Activated CD4-positive, alpha-beta T cell treated with anti-CD3 and anti-CD28 coated beads, Interleukin-2, amount 50 U/mL, for 4 hours (primary cell): ENCODE measurements at places on chromosomes 16 and 17.

- DNase-seq, result no peak
These were observed 113.7 kb upstream of the DHX40 start for GRCh38 chr17:59451706-59452105.

- no peak for DNase-seq
These were observed 22.1 kb downstream of the NOS2 start for GRCh38 chr17:27778183-27778582.

DNA sequence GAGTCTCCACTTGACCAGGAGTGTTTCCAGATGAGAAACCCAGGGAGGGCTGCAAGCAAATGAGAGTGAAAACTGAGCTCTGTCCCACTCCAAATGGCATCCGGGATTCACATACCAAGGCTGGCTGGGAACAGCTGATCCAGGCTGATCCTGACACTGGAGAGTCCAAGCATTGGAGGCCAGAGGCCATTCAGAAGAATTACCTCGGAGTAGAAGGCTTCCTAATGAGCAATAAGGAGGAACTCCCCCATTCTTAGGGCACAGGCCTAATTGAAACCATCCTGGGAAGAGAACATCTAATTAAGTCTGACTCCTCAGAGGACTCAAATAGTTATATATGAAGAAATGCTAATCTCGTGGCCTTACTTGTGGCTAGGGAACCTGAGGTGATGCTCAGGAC lies 142.8 kb downstream of the PRKCA start:
- DNase-seq, result no peak

- DNase-seq, result no peak
These were observed 19.4 kb upstream of the NFATC3 start for GRCh38 chr16:68065716-68066305.

DNA sequence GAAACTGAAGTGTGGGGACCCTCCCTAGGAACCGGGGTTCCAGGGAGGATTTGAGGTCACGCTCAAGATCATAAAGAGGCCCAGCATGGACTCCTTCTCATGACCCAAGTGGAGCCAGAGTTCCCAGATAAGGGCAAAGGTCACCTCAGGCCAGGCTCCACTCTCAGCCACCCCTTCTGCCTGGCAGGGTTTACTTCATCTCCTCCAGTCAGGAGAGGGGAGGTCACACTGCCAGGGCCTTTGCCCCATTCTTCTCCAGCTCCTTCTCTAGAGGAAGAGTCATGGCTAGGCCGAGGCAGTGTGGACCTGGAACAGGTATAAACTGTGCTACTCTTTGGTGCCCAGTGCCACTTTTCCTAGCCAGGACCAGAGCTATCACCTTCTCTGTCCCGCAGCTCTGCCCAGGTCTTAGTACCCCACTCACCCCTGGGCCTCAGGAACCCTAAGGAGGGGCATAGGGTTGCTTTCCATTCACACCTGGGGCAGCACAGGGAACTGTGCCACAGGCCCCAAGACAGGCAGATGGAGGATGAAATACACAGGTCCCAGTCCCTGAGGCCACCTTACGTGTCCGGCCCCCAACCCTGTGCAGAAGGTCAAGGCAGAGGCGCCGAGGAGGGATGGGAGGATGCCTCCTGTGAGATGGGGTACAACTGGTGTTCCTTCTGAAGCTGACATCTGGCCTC lies 879 bp upstream of the ACSF2 start:
- no peak for DNase-seq

DNA sequence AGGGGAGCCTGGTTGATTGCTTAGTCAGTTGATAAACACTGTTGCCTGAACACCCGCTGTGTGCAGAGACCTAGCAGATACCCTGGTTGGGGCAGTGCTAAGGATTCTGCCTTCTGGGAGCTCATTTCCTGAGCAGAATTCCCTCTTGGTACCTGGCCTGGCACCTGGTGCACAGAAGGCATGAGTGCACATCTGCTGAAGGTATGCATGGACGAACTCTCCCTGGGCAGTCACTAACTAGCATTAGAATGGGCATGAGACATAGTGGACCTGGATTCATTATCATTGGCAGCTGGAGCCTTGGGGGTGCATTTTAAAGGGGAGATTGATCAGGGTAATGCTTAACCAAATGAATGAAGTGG lies 13.1 kb downstream of the ADCY7 start:
- DNase-seq, result no peak

DNA sequence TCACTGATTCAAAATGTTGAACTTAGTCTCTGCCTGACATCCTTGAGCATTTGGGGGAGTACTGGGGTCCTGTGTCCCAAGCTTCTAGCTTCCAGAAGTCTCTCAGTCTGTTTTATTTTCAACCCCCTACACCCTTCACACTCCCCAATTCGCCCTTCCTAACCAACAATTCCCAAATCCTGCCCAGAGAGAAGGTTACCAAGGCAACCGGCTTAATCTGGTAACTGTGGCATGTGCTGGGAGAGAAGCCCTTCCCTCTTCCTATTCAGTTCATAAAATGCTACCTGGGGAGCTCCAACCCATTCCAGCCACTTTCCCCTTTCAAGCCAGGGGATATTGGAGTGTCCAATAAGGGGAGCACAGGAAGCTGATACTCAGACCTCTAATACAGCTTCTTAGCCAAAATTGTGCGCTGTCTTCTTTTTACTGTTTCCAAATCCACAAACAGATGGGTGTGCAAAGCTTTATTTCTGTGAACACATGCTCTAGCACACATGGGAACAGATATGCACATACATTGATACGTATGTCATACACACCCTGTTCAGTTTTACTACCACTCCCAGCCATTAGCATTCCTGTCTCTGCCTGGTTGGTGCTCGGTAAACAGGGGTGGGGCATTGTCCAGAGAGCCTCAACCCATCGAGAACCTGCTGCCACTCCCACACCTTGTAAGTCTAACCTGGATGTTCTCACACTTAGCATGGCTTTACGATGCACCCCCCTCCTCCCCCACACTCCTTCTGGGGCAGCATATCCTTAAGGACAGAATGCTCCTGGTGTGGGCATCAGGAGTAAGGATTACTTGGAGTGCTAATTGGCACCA lies 1.1 kb upstream of the RAPGEFL1 start:
- no peak for DNase-seq
